ENCODE measurements at places on chromosomes 4 and X. TPM values are rescaled to one million over a fixed set of nuclear protein-coding genes. Genes with fewer than 3 reads are reported as not detected.

GRCh38 chr4:73911746-73912145 is 42.6 kb downstream of the CXCL1 start:
- no peak for DNase-seq

DNA sequence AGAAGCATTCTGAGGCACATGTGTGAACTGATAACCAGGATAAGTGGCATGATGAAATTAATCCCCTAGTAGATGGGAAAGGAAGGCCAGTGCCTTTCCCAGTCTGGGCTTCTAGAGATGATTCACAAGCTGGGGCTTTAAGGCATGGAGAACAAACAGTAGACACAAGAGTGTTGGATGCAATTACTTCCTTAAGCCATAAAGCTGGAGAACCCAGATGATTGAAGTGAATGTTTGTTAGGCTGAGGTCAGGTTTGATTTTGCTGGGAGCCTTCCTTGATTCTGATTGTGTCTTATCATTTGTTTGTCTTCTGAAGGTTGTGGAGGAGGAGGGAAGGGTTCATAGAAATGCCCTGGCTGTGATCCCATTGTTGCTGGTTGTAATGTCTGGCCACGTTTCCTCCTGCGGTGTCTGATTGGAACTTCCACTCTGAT is 125.2 kb downstream of the NHS start:
- DNase-seq: peak; percentile 74

DNA sequence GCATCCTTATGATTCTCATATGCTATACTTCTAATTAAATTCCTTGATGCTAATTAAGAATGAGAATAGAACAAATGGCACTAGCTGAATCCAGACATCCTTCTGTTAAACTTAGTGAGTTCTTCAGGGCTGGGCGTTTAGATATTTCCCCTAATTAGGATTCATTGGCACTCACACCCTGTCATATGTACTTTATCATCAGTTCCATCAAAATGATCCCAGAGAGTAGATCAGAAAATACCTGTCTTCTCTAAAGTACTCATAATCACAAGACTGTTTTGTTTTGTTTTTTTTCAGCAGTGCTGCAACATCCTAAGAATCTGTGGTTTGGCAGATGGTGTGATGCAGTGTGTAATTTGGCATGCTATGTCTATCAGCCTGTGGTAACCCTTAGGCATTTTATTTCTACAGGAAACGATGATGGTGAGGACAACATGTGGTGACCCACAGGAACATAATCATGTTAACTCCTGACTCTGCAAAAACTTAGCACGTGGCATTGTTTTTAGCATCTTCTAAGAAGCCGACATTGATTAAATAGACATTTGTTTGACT is 2528.4 kb downstream of the ARAP2 start:
- no peak for DNase-seq

GRCh38 chr4:188989371-188989770 is 850.1 kb downstream of the TRIML1 start:
- DNase-seq: no peak

- no peak for DNase-seq
Observed at GRCh38 chrX:30643313-30643821, 9.9 kb upstream of the GK start.

DNA sequence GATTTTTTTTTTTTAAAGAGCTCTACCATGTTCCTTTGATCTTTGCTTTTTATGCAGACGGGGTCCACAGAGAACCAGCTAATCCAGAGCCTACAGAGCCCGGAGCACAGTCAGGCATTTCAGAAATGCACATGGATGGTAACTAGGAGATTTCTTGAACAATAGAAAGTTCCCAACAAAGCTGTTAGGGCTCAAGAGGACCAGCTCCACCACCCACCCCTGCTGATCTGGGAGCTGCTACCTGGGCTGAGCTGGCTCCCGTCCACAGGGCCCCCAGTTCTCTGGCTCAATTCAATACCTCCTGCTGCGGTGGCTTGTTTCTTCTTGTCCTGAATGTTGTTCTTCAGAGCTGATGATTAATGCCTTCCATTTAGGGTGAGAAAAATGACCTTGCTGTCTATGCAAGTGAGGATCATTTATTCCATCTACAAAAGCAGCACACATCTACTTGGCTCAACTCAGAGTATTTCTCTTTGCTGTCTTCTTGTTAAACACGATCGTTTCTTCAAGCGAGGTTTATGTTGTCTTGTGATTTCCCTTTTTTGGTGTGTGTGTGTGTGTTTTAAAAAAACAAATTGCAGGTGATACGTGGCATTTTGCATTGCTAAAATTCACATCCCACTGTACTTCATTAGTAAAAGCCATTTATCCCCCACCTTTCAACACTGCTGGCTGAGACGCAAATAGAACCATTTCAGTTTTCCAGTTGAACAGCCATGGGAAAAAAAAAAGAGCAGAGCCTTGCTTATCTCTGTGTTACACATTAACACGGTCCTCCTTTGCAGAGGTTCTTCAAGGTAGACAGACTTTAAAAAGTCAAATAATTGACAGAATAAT is 31.3 kb downstream of the IGFBP7 start:
- peak; percentile 50 for DNase-seq

DNA sequence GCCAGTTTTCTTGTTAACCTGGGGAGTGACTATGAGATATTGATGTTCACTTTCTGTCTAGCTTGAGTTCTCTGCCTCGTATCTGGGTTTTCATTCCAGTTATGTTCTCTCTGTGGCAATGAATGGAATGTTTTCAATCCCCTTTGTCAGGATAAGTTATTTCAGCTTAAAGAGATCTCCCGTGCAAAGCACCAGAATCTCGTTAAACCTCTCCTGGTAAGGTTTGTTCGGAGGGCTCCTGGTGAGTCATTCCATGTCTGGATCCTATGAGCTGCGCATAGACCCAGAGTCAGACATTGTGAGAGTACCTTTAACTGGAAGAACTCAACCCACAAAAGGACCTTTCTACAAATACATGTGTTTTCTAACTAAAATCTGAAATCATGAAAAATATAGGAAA is 51.0 kb downstream of the KDR start:
- no peak for DNase-seq

DNA sequence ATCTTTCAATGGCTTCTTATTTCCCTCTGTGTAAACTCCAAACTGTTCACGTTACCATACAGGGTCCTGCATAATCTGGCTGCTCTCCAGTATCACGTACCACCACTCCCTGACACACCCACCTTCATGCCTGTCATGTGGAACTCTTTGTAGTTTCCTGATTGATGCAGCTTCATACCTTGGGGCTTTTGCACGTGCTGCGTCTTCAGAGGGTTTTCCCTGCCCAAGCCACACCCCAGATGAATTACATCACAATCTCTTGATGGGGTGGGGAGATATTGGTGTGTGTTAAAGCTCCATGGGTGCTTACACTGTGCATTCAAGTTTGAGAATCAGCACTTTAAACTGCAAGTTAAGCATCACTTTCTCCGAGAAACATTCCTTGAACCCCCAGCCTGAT is 101.9 kb downstream of the CT47B1 start:
- no peak for DNase-seq

GRCh38 chrX:122113376-122113775 is 1066.0 kb downstream of the GLUD2 start:
- no peak for DNase-seq

- no peak for DNase-seq
Observed at GRCh38 chr4:95694411-95694810, 145.5 kb upstream of the PDHA2 start.

GRCh38 chr4:52713456-52713937 is 37.7 kb downstream of the ERVMER34-1 start:
- DNase-seq: no peak

DNA sequence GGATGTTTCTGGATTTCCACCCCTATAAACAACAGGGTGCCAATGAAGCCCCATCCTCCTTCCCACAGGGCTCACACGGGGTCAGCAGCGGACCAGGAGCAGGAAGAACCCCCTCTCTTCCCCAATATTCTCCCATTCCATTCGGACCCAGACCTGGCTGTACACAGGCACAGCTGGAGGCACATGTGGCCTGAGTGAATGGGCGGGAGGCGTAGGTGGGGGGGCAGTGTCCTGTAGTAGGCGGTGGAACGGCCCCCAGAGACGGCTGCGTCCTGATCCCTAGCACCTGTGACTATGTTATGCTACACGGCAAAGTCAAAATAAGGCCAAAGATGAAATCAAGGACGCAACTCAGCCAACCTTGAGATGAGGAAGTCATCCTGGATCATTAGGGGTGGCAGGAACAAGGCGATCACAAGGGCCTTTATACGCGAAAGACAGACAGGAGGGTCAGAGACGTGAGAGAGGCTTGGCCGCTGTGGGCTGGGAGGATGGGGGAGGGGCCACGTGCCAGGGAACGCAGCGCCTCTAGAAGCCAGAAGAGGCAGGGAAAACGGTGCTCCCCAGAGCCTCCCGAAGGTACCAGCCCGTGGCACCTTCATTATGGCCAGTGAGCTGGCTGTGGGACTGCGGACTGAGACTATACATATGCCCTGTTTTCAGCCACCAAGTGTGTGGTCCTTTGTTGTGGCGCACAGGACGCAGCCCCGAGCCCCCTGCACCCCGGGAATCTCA is 75.6 kb downstream of the WFS1 start:
- DNase-seq: no peak

DNA sequence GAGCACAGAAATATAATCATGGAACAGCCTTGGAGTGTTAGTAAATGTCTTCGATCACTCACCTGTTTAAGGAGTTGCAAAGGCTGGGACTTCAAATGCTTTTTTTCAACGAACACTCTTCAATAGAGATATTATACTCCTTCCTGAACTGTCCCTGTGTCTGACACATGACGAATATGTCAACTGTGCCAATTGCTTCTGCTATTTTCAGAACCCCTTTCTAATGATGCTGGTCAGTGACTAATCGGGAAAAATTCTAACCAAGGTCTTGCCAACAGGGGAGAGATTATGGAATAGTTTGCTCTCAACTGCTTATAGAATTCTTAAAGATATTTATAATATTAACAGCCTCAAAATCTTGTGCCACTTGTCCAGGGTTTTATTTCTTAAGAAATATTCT is 8.5 kb upstream of the KLHL34 start:
- no peak for DNase-seq

DNA sequence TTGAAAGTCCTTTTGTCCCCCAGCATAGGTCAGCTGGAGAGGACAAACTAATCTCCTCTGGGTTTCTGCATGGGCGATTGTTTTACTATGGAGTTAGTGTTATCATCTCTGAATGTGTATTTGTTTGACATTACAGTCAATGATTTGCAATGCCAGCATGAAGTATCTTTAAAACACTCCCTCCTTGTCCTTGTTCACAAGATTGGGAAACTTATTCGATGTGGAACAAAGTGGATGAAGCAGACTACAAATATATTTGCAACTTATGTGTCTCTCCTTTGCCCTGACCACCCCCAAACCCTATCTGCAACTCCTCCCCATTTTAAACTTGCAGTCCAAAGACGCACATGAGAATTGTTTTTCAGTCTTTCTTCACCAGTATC is 1.5 kb upstream of the PITX2 start:
- DNase-seq: no peak

The ETDB gene
- total RNA-seq: not detected

The LAMTOR3 gene
- total RNA-seq: 29.2 TPM

The SYTL5 gene
- not detected for total RNA-seq

The USP27X gene
- total RNA-seq: 3.0 TPM

The FRMPD4 gene
- not detected for total RNA-seq

The CLOCK gene
- total RNA-seq: 22.5 TPM

The FAM184B gene
- total RNA-seq: not detected

The RBM46 gene
- total RNA-seq: not detected

The TCEAL6 gene
- not detected for total RNA-seq
